ENCODE measurements at places on chromosomes 11 and 22.

DNA sequence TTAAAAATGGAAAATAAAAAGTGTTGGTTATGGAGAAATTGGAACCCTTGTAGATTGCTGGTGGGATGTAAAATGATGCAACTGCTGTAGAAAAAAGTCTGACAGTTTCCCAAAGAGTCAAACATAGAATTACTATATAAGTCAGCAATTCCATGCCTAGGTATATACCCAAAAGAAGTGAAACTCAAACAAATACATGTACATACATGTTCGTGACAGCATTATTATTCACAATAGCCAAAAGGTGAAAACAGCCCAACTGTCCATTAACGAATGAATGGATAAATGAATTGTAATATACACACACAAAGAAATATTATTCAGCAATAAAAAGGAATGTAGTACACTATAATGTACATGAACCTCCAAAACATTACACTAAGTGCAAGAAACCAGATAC, 116.0 kb downstream of the TTC28 start:
- DNase-seq, result no peak

- no peak for DNase-seq
Measured at GRCh38 chr11:124760205-124760652, 1.9 kb downstream of the ESAM start.

DNA sequence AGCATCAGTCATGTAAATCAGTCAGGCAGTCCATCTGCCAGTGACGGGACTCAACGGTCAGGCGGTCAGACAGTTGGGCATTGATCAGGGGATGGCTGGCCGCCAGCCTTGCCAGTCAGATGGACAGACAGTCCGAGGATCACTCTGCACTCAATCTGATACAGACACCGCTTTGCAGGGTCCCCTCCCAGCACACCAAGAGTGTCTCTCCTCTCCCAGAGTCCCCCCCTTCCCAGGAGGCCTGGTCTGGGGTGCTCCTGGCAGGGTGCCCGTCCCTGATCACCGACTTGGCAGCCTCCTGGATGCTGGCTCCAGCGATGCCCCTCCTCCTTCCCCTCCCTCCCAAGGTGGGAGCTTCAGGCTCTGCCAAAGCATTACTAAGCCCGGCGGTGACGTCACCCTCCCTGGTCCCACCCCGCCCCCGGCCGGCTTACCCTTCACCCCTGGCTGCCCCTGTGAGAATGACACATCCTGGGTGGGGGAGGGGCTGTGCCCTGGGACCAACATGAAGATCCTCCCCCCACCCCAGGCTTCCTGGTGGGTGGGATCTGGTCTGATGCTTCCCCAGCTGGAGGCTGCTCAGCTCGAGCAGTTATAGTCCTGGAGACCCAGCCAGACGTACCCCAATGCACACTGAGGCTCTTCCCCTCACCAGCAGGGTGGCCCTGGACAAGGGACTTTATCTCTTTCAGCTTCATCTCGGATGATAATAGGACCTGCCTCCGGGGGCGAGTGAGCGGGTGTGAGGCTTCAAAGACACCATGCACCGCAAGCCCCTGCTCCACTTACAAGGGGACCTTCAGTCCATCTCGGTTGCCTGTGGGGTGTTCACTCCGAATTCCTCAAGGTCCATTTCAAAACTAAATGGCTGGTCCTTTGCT, 69.2 kb downstream of the CD82 start:
- DNase-seq, result peak; percentile 87

GRCh38 chr11:35496416-35496815, 29.0 kb downstream of the PAMR1 start:
- DNase-seq, result no peak

GRCh38 chr11:117171404-117172061, 7.0 kb upstream of the SIDT2 start:
- DNase-seq, result no peak

GRCh38 chr11:63608353-63609345, 5.6 kb downstream of the PLAAT3 start:
- DNase-seq, result no peak

DNA sequence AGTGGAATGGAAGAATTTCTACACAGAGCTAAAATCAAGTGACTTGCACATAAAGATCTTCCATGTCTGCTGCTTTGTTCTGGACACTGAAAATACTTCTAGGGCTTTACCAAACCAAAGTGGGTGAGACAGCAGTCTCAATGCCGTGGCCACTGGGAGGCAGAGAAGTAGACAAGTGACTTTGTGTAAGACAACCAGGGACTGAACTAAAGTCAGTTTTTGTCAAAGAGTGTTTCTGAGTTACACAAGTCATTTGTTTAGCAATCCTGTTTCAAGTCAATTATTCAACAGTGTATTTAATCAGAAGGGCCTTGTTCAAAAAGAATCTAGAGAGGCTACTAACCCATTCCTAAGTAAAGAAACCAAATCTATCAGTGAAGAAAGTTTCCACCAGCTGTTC, 46.6 kb downstream of the TCP11L1 start:
- no peak for DNase-seq

- no peak for DNase-seq
Measured at GRCh38 chr11:34226210-34226609, 120.8 kb downstream of the NAT10 start.

- DNase-seq, result no peak
Measured at GRCh38 chr22:17871726-17872458, 97.6 kb upstream of the BID start.

DNA sequence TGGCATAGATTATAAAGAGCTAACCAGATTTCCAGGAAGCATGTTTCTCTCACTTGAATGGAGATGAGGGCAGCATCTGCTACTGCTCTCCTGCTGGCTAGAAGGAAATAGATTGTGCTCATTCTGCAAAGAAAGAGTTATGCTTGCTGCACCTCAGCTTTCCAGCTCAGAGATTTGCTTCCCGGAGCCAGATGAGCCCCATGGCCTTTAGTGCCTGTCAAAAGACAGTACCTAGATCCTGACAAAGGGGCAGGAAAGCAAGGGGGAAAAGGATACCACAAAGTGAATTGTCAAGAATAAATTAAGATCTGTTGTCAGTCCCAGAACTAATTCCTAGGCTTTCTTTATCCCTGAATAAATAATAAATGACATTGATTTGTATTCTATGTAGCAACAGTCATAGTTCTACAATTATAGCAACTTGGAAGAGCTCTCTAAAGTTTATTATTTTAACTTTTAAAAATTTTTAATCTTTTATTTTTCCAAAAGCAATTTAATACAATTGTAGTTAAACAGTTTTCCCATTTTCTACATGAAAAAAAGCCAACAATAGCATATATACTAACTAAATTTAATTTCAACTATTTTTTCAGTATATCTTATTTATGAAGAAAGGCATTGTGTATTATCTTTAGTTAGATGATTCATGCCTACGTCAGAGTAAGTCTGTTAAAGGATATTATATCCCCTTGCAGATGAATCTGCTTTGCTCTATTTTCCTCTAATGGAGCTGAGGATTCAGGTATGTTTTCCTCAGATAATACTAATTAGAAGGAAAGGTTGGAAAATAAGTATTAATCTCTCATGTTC, 306.1 kb upstream of the DDI1 start:
- DNase-seq, result no peak

- no peak for DNase-seq
Measured at GRCh38 chr11:71505781-71506180, 21.3 kb upstream of the KRTAP5-7 start.

DNA sequence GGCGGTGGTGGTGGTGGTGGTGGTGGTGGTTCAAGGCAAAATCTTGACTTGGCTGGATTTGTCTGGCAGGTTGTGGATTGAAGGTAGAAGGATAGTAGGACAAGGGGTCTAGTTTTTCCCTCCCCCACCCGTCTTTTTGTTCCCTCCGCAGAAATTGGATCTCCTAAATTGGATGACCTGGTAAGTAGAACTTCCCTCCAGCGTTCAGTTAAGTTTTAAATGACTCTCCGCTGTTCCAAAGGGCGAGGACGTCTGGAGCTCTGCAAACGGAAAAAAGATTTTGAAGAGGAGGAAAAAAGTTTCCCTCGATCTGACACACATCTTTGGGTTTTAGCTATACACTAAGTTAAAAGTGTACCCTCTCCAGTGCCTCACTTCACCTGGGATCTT, 422 bp upstream of the LGR4 start:
- no peak for DNase-seq

- no peak for DNase-seq
Measured at GRCh38 chr22:46259374-46259773, 3.8 kb downstream of the PKDREJ start.

- DNase-seq, result no peak
Measured at GRCh38 chr11:20457934-20458680, 70.6 kb downstream of the PRMT3 start.

GRCh38 chr11:2516276-2517015, 71.6 kb downstream of the KCNQ1 start:
- peak; percentile 5 for DNase-seq

- peak; percentile 81 for DNase-seq
Measured at GRCh38 chr11:17719938-17720795, 796 bp downstream of the MYOD1 start.

GRCh38 chr11:34413263-34413662, 25.5 kb upstream of the CAT start:
- no peak for DNase-seq
